Transverse colon (tissue), 4 donors: ENCODE measurements at places on chromosomes 2 and 18. TPM values are rescaled to one million over a fixed set of nuclear protein-coding genes. Genes with fewer than 3 reads are reported as not detected.

DNA sequence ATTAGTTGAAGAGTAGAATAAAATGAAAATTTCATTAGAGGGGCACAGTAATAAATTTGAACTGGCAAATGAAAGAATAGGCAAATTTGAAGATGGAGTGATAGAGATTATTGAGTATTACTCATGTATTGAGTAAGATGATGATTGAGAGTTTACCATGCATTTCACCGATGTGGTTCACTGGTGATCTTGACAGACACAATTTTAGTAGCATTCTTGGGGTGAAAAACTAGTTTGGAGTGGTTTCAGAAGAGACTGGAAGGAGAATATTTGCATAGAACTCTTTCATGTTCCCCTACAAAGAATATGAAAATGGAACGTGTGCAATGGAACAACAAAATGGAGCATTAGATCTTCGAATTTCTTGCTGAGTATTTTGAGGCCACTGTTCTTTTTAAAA lies 121.4 kb downstream of the ASXL3 start:
- DNase-seq = no peak

DNA sequence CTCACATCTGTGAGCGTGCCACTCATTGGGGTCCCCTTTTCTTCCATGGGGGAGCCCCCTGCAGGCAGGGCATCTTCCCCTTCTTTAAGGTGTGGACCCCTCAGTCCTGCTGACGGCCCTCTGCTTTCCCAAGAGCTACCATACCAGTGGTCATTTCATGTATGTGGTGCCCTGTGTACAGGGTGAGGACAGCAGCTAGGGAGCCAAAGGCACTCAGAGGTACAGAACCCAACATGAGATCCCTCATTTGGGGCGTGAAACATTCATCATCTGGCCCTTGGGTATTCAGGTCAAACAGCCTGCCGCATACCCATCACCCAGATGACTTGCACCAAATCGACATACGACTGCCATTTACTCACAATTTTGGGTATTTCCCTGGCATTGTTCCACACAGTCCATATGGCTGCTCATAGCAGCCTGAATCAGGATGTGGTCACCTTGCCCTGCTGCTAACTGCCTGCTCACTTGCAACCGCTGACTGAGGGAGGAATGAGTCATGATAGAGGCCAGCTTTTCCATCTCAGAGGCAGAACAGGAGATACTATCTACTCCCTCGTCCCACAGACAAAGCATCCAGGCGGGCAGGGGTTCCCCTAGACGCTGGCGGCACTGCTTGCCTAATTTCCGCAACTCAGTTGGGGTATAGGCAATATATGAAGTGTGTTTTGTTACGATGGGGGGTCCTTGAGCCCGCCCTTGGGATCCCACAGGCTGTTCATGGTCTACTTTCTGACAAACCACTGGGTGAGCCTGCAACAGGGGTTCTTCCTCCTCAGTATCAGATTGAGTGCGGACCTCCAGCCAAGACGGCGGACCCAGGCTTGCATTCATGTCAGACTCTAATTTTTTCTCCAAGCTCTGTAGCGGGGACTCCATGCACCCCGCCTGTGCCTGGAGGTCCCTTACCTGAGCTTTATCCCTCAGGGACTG lies 228.6 kb downstream of the SATB2 start:
- DNase-seq = no peak

DNA sequence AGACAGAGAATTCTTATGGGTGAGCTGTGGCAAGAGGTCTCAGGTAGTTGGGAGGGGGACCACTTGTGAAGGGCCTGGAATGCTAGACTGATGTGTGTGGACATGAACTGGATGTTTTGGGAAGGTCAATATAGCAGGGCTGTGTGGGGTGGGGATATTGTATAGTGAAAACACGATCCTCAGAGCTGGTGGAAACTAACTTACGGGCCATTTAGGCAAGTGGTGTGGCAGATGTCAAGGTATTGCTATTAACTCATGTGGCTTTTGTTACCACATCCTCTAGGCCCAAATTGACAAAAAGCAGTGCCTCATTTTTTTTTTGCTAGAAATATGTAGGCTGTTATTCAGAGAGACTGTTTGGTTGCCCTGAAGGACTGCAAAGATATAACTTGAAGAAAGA lies 8.0 kb upstream of the GALNT1 start:
- DNase-seq = no peak

- no peak for DNase-seq
Observed at GRCh38 chr2:237857791-237858190, 1.6 kb upstream of the RAMP1 start.

- DNase-seq = no peak
Observed at GRCh38 chr2:32064713-32065112, 1.4 kb downstream of the SPAST start.

DNA sequence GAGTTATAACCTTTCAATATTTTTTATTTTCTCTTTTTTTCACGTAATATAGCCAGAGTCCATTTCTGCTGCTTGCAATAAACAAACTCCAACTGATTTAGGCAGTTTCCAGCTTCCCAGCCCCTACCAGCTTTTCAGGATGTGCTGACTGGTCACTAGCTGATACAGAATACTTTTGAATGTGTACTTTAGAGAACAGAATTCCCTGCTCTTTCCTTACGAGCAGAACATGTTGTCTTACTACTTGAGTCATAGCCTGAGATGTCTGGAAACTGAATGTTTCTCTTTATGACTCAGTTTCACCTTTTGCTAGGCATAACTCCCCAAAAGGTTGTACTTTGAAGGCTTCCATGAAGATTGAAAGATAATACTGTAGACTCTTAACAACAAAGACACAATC lies 44.5 kb upstream of the KCNE4 start:
- no peak for DNase-seq

GRCh38 chr2:648476-649424 lies 28.5 kb downstream of the TMEM18 start:
- no peak for DNase-seq

GRCh38 chr18:48022021-48022420 lies 91.6 kb upstream of the SMAD2 start:
- DNase-seq = no peak

DNA sequence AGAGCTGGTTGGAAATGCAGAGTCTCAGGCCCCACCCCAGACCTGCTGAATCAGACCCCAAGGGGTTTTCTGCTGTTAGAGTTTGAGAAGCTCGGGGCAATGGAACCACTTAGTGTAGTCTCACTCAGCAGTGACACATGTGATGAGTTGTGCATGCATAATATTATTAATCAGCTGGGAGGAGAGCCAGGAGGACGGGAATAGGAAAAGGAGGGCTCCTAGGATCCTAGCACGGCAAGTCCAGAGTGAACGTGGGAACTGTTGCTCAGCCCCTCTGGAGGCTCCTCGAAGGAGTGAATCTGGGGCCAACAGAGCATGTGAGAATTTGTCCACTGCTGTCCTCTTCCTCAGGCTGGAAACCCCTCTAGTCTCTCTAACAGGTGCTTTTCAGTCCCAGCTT lies 87.1 kb downstream of the HS1BP3 start:
- DNase-seq = no peak

- no peak for DNase-seq
Observed at GRCh38 chr2:49175831-49176230, 21.5 kb upstream of the FSHR start.

GRCh38 chr2:176643646-176644045 lies 374.4 kb downstream of the MTX2 start:
- DNase-seq = no peak

DNA sequence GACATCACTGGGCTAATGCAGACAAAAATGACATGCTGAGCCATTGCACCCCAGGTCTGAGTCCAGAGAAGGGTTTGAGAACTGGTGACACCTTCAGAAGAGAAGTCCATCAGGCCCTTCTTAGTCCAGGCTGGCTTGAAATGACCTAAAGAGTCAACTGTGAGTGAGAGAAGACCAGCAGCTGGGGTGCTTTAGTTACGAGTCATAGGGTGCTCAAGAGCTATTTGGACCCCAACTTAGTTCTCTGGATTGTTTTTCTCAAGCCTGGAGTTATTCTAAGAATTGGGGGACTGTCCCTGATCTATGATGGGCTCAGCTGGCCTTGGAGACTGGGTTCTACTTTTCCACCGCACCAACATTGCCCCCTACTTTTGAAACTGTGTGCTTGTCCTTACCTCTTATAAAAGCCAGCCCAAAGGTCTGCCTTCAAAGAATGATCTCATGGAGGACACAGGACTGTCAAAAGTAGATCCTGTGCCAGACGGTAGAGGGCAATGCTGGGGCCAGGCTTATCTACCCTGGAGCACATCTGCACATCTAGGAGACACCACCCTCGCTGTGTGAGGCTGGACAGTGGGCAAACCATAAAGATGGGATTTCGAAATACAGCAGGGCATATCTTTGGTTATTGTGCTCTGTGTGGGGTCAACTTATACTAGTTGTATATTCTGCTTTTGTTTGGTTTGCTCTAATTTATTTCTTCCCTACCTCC lies 333.0 kb upstream of the SLC14A2 start:
- no peak for DNase-seq

DNA sequence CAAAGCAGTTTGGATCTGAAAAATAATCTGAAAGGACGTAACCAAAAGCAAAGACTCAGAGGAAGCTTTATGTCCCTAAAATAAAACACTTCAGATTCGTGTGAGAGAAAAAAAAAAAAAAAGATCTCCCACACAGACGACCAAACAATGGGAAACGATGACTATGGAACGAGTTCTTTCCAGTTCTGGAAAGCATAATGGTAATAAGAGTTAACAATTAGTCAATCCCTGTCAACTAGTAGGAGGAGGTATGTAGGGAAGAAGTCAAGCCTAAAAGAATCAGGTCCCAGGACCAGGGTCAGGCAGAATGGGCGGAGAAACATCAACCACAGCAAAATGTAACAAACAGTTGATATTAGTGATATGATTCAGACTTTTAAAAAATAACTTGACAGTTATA lies 170.3 kb upstream of the SETBP1 start:
- DNase-seq = no peak

- DNase-seq = no peak
Observed at GRCh38 chr2:10303181-10303693, 533 bp downstream of the HPCAL1 start.

DNA sequence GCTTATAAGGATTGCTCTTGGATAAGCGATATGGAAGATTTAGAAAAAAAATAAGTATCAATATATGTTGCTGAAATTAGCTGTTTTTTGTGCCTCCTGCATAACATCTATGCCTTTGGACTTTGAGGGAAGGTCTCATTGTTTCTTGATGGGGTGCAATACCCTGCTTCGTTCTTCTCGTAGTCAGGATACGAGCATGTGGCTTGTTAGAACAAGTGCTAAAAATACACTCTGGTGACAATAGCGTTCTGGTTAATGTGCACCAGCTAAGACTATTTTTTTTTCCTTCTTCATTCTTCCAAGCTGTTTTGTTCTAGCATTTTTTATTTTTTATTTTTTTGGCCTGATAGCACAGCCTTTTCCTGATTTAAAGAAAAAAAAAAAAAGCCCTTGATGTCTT lies 97.5 kb downstream of the ZNF407 start:
- DNase-seq = no peak

GRCh38 chr2:133139847-133140533 lies 428.3 kb downstream of the NCKAP5 start:
- DNase-seq = no peak

DNA sequence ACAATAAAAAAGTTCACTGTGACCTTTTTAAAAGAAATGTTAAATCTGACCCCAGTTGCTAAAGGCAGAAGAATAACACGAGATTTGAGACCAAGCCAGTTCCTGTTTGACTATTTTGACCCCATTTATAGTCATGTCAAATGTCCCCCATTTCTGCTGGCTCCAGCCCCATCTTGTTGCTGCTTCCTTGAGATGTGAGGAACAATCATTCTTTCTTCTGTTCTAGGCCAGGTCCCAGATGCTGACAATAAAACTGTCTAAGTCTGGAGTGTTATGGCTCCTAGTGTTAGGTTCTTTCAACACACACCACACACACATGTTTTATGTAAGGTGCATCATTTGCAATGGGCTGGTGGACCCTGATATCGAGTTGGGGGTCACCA lies 92.0 kb upstream of the CYP1B1 start:
- DNase-seq = no peak

- no peak for DNase-seq
Observed at GRCh38 chr2:159454185-159454584, 162.2 kb downstream of the BAZ2B start.

- DNase-seq = no peak
Observed at GRCh38 chr2:100109986-100110613, 32.3 kb downstream of the AFF3 start.

DNA sequence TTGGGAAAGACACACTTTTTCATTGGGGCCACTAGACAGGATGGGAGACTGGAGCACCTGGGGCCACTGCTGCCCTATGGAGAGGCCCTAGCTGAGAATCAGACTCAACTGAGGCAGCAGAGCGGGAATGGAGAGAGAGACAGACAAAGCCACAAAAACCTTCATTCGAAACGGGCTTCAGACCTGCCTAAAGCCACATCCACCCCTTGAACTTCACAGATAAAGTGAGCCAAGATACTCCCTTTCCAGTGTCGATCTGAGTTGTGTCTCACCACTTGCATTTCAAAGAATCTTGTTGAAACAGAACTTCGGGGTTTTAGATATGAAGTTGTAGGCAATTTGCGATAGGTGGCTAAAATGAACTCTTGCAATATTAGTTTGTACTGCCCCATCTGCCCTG lies 11.3 kb upstream of the LDLRAD4 start:
- DNase-seq = no peak

The IER3IP1 gene
- 11.6 TPM for total RNA-seq

The EXOC6B gene
- 58.4 TPM for total RNA-seq

The IL1RL1 gene
- total RNA-seq = 18.4 TPM

The CRYGD gene
- not detected for total RNA-seq

The LOXHD1 gene
- not detected for total RNA-seq

The ACP1 gene
- total RNA-seq = 21.3 TPM

The SCN7A gene
- total RNA-seq = 23.3 TPM

The DNAH6 gene
- 1.00 TPM for total RNA-seq

The IL1RN gene
- total RNA-seq = 0.40 TPM

The SIX3 gene
- not detected for total RNA-seq
